ENCODE measurements at places on chromosomes 13 and 19. TPM values are rescaled to one million over a fixed set of nuclear protein-coding genes. Genes with fewer than 3 reads are reported as not detected.

The EFNA2 gene
- total RNA-seq, result not detected

GRCh38 chr13:60583196-60583888 is 186.3 kb downstream of the TDRD3 start:
- H3K36me3 ChIP-seq, result no peaks in the 10 kb centered on the region
- no peaks in the 10 kb centered on the region for H3K27me3 ChIP-seq
- H3K27ac ChIP-seq, result no peak overlapping the region
- peak; percentile 14 for DNase-seq
- H3K4me1 ChIP-seq, result no peaks in the 10 kb centered on the region

DNA sequence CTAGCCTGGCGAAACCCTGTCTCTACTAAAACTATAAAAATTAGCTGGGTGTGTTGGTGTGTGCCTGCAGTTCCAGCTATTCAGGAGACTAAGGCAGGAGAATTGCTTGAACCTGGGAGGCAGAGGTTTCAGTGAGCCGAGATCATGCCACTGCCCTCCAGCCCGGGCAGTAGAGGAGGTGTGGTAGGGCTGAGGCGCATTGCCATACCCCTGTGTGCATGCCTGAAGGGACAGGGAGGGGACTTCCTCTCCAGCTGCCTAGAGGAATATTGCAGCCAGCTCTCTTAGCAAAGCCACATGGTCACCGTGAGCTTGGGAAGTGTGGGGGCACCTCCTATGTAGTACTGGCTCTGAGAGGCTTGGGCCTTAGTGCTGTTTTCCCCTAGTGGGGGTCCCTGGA is 29.2 kb upstream of the PEPD start:
- H3K27me3 ChIP-seq, result peaks cover under 1% of the 10 kb centered on the region
- no peaks in the 10 kb centered on the region for H3K4me1 ChIP-seq
- DNase-seq, result no peak
- no peak overlapping the region for H3K27ac ChIP-seq
- H3K4me3 ChIP-seq, result no peak overlapping the region

DNA sequence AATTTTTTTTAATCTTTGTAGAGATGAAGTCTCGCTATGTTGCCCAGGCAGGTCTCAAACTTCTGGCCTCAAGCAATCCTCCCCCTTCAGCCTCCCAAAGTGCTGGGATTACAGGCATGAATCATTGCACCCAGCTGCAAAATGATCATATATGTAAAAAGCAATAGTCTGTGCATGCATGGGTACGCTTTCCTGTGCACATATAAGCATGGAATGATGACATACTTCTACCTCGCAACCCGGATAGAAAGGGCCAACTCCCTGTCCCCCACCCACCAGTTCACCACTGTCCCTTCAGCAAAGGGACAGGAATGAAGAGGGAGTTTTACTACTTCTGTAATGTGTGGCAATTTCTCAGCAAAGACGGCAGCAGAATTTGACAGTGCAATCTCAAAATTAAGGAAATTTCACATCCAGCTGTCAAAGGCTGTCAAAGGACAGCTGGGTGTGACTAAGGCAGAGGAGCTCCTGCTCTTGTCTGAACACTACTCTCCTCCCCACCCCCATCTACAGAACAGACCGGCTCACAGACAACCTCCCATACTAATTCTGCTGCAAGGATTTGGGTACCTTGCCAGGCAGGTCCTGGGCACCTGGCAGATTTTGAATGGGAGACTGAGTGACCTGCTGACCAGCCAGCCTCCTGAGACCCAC is 95.6 kb downstream of the TSHZ3 start:
- H3K36me3 ChIP-seq, result no peaks in the 10 kb centered on the region
- peaks cover 3% of the 10 kb centered on the region for H3K27me3 ChIP-seq
- H3K4me3 ChIP-seq, result no peak overlapping the region
- no peaks in the 10 kb centered on the region for H3K4me1 ChIP-seq
